Stimulated activated CD4-positive, alpha-beta T cell treated with anti-CD3 and anti-CD28 coated beads, Interleukin-15, amount 100 ng/mL, for 48 hours (primary cell): ENCODE measurements at places on chromosomes 6 and 20.

DNA sequence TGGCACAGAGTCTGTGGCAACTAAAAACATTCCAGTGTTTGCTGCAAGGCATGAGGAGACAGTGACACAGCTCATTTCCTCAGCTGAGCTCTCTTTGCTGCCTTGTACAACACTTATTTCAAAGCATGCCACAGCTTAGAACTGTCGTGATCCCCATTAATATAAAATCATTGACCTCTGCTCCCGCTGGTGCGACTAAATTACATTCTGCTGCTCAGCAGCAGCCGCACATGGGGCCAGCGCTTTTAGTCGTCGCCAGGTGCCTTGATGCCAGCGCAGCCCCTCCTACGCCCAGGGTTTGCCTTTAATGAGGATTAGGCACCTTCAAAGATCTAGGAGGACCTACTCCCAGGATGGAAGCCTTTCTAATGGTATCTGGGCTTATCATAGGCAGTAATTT is 717.9 kb upstream of the POU3F2 start:
- DNase-seq: no peak

GRCh38 chr20:20896606-20897005 is 184.2 kb upstream of the RALGAPA2 start:
- DNase-seq: no peak

- DNase-seq: no peak
These were observed 28.5 kb downstream of the TASP1 start for GRCh38 chr20:13610184-13610583.

DNA sequence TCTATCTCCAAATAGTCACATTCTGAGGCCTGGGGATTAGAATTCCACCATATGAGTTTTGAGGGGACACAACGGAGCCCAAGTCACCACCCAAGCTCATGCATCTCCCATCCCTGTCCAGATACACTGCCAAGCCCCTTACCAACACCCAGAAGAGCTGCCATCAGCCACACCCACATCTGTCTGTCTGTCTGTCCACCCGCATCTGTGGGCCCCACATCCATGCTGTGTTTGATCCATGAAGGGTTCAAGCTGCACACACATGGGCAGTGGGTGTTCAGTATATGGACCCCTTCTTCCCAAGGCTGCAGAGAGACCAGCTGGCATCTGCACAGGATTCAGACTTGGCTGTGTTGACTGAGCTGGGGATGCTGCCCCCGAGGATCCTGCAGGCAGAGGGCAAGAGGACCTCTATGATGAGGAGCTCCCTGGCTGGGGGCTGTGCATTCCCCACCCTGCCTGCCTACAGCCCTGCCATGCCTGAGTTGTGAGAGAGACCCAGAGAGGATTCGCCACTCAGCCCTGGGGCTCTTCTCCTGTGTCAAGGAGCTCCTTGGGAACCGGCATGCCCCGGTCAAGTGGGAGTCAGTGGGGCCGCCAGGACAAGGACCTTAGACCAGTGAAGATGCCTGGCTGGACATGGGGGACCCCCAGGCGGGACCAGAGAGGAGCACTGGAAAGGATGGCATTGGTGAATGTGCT is 206.4 kb downstream of the SYNDIG1 start:
- no peak for DNase-seq

DNA sequence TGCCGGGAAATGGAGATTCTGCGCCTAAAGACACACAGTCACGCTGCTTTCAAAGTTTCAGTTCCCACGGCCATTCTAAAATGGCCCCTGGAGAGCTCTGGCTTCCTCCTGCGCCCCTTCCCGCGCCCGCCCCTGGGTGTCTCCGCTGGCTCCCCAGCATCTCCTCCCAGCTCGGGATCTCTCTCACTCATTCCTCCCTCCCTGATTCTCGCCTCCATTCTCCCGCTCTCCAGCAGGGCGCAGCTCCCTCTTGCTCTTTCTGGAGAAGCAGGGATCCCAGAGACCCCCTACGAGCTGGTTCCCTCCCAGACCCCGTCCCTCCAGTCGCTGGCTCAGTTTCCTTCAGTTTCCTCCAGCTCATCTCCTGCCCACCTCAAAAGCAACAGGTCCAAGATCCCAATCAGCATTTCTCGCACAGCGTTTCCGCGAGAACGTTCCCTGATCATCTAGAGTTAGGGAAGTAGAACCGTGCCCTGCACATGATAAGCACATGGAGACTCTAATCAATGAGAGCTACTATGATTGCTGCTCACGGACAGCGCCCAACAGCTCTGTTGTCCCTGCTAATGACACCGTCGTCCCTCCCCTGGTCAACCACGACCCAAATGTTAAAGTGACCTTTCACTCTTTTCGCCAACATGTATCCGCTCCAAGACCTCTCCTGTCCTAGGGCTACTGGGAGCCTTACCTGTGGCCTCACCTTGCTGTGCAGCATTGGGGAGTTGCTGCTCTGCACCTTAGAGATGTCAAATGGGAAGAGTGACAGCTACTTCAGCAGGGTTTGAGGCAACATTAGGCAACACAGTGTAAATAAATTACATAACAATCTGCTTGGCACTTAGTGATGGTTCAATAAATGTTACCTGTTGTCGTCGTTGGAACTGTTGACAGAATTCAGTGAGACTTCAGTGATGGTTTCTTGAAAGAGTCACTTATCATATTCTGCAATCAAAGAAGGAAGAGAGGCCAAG is 218.5 kb upstream of the QKI start:
- DNase-seq: no peak

DNA sequence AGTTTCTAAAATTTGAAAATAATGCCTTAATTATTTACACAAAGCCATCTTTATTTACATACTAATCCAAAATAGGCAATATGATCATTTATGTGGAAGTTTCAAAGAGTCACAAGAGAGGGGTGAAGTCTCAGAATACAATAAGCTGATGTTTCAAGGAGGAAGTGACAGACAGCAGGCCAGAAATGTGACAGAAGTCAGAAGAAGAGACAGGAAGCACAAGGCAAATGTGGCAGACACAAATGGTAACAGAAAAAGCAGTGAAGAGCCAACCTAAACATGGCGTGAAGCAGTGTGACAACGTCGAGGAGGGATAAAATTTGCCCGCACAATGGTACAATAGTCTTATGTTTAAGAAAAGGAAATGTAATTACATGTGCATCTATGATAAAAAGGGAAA is 59.8 kb downstream of the SHPRH start:
- no peak for DNase-seq

DNA sequence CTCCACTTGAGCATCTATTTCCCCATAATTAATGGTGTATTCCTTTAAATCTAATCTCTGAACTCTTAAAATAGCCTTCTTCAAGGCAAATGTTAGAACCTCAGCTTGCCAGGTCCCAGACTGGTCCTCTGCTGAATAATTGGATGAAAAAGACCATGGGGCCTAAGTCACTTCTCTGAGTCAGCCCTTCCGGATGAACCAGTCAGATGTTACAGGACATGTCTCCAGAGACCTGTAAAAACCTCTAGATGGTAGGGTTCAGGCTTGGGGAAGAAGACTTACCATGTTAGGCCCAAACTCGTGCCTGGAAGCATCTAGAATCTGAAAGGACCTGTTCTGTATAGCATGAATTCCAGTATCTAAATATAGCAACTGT is 97.3 kb downstream of the CDKAL1 start:
- DNase-seq: no peak

GRCh38 chr6:38034274-38034914 is 214.9 kb downstream of the ZFAND3 start:
- DNase-seq: no peak
